Esophagus mucosa (tissue), 1 donor: ENCODE measurements at places on chromosomes 11 and 22. TPM values are rescaled to one million over a fixed set of nuclear protein-coding genes. Genes with fewer than 3 reads are reported as not detected.
A peak's percentile ranks its signal among the peaks of the same experiment; 100 is the strongest.

DNA sequence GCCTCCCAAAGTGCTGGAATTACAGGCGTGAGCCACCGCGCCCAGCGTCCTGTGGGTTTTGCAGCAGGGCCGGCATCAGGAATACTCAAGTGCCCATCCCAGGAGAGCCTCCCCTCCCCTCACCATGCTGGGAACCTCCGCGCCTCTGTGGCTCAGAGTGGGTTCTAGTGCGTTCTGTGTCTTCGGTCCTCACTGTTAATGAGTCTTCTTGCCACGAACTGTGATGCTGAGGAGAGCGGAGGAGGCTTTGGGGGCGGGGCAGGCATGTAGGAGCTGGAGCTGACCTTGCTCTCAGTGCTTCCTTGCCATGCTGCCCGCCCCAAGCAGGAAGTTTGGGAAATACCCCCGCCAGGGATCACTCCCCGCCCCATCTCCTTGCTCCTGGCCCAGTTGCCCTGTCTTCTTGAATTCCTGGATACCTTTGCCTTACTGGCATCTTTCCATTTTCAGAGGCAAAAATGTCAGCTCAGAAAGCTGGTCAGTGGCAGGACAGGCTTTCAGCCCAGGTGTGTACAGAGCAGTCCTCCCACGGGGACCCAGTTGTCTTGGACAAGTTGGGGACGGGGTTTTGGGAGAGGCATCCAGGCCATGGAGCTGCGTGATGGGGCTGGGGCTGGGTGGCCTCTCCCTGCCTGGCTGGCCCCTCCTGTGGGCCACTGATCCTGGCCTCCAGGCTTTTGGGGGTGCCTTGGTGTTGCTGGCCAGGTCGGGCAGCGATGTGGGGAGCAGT is 5.1 kb downstream of the GRAMD4 start:
- no peak for ATAC-seq

DNA sequence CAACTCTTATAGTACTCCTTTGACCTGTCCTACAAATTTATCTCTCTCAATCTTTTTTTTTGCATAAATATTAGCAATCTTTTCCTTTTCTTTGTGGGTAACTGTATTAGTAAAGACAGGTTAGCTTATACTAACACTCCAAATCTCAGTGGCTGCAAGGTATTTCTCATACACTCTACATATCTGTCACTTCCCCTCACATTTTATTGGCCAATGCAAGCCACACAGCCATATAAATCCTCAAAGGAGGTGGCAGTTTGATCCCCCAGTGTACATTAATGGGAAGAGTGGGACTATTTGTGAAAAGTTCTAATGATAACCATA is 42.6 kb upstream of the EED start:
- ATAC-seq = peak; percentile 43

DNA sequence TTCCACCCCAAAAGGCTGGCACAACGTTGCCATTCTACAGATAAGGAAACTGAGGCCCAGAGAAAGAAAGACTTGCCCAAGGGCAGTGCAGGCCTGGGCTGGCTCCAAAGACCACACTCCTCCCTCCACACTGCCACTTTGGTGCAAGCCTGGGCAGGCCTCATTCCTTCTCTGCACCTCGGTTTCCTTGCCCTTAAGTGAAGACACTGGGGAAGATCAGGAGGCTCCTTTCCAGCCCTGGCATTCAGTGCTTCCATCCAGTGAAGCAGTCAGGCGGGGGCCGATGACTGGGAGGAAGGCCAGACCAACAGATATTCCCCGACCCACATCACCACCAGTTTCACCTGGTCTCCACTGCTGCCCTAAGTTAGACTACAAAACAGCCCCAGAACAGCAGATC is 18.3 kb upstream of the TCF20 start:
- ATAC-seq = peak; percentile 46

DNA sequence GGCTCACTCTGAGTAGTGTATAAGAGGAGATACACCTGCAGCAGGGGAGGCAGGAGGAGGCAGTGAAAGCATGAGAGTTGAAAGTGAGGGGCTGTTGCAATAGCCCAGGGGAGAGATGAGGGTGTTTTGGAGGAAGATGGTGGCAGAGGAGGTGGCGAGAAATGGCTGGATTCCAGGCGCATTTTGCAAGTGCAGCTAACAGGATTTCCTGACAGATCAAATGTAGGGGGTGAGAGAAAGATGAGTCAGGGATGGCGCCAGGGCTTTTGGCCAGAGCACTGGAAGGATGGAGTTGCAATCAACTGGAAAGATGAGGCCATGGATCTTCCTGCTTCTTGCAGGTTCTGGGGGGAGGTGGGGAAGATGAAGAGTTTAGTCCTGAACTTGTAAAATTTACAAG is 16.8 kb upstream of the TSPAN18 start:
- no peak for ATAC-seq

Gene OR8D4
- total RNA-seq = not detected

DNA sequence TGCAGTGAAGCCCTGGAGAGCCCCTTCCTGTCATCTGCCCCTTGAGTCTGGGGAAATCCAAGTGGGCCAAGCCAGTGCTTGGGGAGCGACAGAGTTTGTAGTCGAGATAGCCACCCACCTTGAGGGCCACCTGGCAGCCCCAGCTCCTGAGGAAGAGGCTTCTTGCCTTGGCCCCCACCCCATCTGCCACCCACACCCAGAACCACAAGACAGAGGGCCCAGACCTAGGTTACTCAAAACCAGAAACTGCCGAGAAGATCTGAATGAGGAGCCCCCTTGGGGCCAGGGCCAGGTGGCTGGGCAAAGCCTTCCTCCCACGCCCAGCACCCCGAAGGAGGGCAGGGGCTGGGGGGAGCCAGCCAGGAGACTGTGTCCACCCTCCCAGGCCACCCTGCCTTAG is 18.8 kb upstream of the PRR5 start:
- ATAC-seq = no peak

- no peak for ATAC-seq
Measured at GRCh38 chr11:46049325-46049897, 71.8 kb downstream of the PHF21A start.

DNA sequence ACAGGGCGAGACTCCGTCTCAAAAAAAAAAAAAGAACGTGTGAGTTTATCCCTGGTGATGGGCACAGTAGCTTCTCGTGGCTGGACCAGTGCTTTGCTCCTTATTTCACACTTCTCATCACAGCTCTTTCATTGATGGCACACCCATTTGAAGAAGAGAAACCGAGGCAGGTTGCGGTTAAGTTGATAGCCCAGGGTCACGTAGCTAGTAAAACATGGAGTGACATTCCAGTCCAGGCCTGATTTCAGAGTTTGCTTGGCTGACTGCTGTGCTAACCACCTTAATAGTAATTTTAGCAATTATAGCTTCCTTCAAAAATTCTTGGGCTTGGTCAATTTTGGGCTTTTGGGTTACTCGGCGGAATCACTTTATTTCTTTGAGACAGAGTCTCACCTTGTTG is 25.8 kb downstream of the AP2A2 start:
- ATAC-seq = no peak

Gene OR51B2
- total RNA-seq = not detected

GRCh38 chr22:45136594-45136993 is 27.1 kb upstream of the NUP50 start:
- ATAC-seq = no peak

Gene KDM4E
- total RNA-seq = not detected

- no peak for ATAC-seq
Measured at GRCh38 chr11:119756169-119756865, 27.3 kb upstream of the NECTIN1 start.

Gene USP2
- 2.8 TPM for total RNA-seq

GRCh38 chr11:119266063-119266462 is 50.9 kb downstream of the MCAM start:
- ATAC-seq = no peak

- ATAC-seq = no peak
Measured at GRCh38 chr11:95299078-95299679, 68.2 kb upstream of the SESN3 start.

GRCh38 chr11:94149431-94150017 is 20.9 kb downstream of the PANX1 start:
- peak; percentile 18 for ATAC-seq

Gene TBX1
- 1.1 TPM for total RNA-seq

GRCh38 chr11:132101881-132102280 is 731.5 kb downstream of the NTM start:
- no peak for ATAC-seq

DNA sequence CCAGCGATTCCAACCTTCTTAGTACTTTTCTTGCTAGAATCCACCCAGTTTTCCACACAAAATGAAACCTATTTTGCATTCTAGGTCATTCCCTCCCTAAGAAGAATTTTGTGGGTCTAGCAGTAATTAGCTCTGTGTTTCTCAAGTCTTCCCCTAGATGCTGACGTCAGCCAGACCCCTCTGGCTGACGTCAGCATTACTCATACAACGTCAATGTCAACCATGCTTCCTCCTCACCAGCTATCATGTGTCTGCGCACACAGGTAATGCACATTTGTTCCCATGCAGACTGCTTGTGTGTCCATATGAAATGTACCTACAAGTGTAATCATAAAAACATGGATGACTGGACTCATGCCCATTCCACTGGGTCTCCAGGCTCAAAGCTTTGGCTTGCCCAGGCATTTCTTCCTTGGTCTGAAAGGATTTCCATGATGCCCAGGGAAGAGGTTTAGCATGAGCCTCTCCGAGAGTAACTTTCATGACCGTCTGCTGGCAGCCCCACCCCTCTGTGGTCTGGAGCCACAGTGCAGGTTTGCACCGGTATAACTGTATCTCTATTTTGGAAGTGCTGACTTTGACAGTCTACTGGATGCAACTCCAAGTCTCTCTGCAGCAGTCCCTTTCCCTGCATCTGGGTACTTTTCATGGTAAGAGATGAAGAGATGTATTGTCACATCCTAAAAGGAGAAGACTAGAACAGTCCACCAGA is 58.6 kb downstream of the DSCAML1 start:
- ATAC-seq = no peak

GRCh38 chr11:124736736-124737135 is 3.0 kb upstream of the NRGN start:
- no peak for ATAC-seq

- ATAC-seq = peak; percentile 12
Measured at GRCh38 chr11:63767565-63768236, 874 bp downstream of the ZFTA start.

- no peak for ATAC-seq
Measured at GRCh38 chr11:113895367-113896155, 9.0 kb upstream of the HTR3B start.

Gene MFNG
- total RNA-seq = 4.3 TPM

DNA sequence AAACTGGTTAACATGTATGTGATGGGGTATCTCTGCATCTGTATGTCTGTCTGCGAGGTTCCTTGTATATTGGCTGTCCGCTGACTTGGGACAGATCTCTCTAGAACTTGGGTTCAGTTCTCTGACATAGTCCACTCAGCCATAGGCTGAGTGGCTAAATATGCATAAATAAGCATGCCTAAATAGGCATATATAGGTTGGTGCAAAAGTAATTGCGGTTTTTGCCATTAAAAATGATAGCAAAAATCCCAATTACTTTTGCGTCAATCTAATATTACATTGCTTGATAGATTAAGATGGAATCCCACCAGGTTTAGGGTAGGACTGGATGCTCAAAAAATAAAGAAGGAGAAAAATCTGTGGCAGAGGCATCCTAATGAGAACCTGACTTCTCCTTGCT is 8.8 kb downstream of the LRRC55 start:
- no peak for ATAC-seq

- no peak for ATAC-seq
Measured at GRCh38 chr11:45757672-45758071, 47.3 kb upstream of the SLC35C1 start.

- ATAC-seq = peak; percentile 10
Measured at GRCh38 chr22:49286181-49286760, 541.4 kb downstream of the BRD1 start.

DNA sequence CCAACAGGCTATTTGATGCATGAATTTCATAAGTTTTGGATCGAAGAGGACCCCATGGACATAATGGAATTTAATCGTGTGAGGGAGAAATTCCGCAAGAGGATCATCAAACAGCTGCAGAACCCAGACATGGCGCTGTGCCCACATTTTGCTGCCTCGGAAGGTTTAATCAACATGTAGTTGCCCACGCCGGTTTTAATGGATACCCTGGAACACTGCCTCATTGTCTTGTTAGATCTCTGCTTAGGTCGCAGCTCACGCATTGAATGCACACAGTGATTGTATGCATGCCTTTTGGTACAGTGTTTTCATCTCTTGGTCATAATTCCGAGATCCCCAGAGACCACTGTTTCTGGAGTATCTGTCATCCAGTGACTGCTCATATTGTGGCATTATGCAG is 46.8 kb downstream of the SLN start:
- no peak for ATAC-seq

Gene OR52I1
- total RNA-seq = not detected

GRCh38 chr11:110818032-110818687 is 105.9 kb upstream of the ARHGAP20 start:
- ATAC-seq = peak; percentile 77

Gene HBE1
- not detected for total RNA-seq

GRCh38 chr11:67381244-67381972 is 8.0 kb upstream of the CLCF1 start:
- ATAC-seq = no peak

- no peak for ATAC-seq
Measured at GRCh38 chr11:18671246-18671645, 27.3 kb upstream of the TMEM86A start.

DNA sequence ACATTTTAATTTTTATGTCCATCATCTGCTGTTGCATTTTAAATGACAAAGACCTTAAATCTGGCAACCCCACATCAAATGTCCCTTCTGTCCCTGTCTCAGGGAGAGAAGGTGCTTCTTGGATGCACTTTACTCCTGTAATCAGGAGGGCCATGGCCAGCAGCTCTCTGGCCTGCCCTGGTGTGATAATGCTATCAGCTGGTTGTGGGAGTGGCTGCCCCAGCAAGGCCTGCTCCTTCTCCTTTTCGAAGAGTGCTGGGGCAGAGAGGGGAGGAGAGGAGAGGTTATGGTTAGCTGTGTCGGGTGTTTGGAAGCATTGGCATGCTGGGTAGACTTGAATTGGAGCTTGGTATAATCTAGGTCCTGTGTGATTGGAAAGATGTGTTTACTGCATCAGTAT is 12.8 kb downstream of the TNRC6B start:
- ATAC-seq = no peak

Gene CHRM1
- total RNA-seq = not detected

DNA sequence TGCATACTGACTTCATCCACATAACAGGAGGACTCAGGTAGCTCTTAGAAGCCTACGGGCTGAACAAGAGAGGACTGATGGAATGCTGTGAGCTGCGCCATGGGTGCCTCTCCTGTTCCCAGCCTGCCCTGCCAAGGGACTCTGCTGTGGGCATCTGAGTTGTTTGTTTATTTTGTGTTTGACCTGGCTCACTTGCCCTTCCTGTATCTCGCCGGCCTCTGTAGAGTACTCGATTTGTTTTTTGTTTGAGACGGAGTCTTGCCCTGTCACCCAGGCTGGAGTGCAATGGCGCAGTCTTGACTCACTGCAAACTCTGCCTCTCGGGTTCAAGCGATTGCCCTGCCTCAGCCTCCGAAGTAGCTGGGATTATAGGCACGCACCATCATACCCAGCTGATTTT is 1.8 kb downstream of the TTC38 start:
- no peak for ATAC-seq
